ENCODE measurements at places on chromosomes 7 and 10.

DNA sequence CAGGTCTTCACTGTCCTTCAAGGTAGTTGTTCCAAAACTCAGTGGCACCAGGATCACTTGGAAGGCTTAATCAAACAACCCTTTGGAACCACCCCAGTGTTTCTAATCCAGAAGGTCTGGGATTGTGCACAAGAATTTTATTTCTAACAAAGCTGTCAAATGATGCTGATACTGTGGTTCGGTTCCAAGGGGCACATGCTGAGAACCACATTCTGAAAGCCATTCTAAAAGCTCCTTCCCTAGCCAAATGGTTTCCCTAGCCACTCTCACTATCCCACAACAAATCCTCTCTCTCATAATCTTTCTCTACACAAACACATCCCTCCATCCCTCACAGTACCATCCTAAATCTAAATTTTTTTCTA lies 52.1 kb downstream of the MACC1 start:
- DNase-seq, result no peak

DNA sequence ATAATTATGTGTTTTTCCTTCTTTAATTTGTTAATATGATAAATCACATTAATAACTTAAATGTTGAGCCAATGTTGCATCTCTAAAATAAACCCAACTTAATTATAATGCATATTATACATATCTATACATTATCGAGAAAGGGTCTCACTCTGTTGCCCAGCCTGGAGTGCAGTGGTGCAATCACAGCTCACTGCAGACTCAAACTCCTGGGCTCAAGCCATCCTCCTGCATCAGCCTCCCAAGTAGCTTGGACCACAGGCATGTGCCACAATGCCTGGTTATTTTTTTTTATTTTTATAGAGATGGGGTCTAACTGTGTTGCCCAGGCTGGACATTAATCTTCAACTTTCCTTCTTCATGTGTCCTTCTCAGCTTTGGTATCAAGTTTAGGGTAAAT lies 98.9 kb downstream of the INHBA start:
- DNase-seq, result no peak

GRCh38 chr10:99058762-99059161 lies 176.9 kb downstream of the HPSE2 start:
- no peak for DNase-seq

- DNase-seq, result no peak
These were observed 15.2 kb downstream of the PALD1 start for GRCh38 chr10:70493660-70494234.

DNA sequence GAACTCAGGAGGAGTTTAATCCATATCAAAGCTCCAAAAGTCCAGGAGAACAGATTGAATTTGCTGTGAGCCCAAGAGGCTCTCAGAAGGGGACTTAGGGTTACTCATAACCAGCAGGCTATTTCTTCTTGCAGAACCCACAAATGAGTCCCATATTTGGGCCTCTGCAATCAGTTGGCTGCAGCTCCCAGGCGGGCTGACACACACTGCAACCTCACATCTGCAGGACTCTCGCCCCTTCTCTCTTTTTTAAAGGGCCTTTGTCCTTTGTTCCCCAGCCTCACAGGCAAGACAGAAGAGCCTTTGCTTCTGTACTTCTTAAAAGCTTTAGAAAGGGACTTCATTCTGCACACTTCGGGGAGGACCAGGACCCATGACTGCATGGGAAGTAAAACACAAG lies 26.7 kb downstream of the CREB3L2 start:
- no peak for DNase-seq

DNA sequence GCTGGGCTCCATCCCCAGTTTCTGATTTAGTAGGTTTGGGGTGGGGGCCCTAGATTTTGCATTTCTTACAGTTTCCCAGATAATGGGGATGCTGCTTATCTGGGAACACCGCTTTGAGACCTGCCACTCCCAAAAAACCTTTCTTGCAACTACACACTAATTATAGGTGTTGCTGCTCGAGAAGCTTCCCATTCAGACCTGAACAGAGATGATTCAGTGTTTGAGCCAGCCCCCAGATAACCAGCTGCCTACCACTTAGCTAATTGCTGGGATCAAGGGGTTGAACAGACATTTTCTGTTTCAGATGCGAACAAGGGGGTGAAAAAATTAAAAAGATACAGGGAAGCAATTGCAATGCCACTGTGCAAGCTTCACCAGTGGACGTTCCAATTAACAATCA lies 448.5 kb downstream of the KCNMA1 start:
- DNase-seq, result no peak

DNA sequence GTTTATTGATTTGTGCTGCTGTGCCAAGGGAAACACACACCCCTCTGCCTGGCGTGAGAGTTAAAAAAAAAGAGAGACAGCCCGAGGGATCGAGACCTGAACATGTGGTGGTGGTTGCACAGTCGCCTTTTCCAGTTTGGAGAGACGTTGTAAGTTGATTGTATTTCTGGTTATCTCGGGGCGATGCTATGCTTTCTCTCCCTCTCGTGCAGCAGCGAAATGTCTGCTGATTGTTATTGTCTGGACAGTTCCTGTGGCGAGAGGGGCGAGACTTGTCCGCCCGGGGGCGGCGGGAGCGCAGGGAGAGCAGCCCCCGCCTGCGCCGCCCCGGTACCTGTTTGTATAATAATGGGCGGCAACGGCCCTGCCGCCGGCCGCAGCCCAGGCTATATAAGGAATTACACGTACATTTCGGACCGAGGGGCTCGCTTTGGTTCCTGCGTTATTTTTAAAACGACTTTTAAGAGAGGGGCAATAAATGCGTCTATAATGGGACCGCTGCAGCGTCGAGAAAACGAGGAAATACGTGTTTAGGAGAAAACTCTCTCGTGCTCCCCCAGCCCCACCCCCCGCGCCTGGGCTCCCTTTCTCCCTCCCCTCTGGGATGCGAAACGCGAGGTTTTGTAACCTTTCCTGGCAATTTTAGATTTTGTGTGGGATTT lies 1.7 kb downstream of the ZEB1 start:
- no peak for DNase-seq

- no peak for DNase-seq
These were observed 8.8 kb downstream of the FZD8 start for GRCh38 chr10:35633006-35633980.

GRCh38 chr10:23538968-23539367 lies 100.1 kb downstream of the OTUD1 start:
- no peak for DNase-seq

- no peak for DNase-seq
These were observed 249.1 kb upstream of the LYZL1 start for GRCh38 chr10:29039677-29040189.

- DNase-seq, result no peak
These were observed 36.0 kb downstream of the DNAJB9 start for GRCh38 chr7:108605559-108606201.

- DNase-seq, result no peak
These were observed 16.1 kb downstream of the LYZL1 start for GRCh38 chr10:29304995-29305335.

GRCh38 chr10:89861584-89862301 lies 160.4 kb downstream of the KIF20B start:
- DNase-seq, result no peak

DNA sequence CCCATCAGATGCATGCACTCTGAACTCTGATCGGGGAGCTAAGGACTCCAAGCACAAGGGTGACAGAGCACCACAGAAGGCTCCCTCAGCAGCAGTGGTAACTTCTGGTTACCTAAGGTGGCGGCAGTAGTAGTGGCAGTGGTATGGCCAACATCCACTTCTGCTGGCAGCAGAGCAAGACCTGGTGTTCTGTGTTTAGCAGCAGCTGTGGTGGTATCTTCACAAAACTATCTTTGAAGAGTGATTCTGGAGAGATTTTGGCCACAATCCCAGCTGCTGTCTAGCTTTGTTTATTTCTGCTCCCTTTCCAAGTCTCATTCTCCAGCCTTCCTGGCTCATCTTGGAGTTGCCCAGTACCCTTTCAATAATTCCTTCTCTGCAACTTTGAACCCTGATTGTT lies 102.4 kb upstream of the LRGUK start:
- DNase-seq, result no peak

GRCh38 chr7:116438267-116438666 lies 61.3 kb upstream of the CAV2 start:
- no peak for DNase-seq

GRCh38 chr10:14477408-14477710 lies 146.6 kb upstream of the FRMD4A start:
- no peak for DNase-seq

DNA sequence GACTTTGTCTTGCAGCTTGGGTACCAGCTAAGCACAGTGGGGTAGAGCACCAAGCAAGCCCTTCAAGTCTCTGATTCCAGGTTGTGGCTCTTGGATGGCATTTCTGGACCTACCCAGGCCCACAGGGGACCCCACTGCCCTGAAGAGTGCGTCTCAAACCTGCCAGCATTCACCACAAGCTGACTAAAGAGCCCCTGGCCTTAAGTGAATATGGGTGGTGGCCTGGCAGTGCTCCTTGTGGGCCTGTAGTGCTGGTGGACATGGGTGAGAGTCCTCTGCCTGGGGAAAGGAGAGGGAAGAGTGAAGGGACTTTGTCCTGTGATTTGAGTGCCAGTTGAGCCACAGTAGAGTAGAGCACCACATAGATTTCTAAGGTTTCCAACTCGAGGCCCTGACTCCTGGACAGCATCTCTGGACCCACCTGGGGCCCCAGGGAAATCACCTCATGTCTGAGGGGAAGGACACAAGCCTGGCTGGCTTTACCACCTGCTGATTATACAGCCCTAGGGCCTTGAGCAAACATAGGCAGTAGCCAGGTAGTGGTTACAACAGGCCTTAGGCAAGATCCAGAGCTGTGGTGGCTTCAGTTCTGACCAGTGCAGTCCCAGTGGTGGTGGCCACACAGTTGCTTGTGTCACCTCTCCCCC lies 23.7 kb downstream of the GSDME start:
- no peak for DNase-seq

GRCh38 chr10:129329385-129330055 lies 137.5 kb upstream of the MGMT start:
- no peak for DNase-seq

DNA sequence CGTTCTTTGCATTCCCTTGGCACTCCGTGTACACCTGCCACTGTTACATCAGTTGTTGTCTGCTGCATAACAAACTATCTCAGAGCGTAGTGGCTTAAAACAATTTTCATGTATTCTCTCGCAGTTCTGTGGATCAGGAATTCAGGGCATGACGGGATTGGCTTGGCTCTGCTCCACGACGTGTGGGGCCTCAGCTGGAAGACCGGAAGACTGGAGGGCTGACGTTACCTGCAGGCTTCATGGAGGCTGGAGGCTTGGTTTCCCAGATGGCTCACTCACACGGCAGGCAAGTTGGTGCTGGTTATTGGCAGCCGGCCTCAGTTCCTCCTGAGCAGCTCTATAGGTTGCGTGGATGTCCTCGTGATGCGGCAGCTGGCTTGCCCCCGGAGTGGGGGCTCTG lies 25.5 kb downstream of the NYAP1 start:
- no peak for DNase-seq

DNA sequence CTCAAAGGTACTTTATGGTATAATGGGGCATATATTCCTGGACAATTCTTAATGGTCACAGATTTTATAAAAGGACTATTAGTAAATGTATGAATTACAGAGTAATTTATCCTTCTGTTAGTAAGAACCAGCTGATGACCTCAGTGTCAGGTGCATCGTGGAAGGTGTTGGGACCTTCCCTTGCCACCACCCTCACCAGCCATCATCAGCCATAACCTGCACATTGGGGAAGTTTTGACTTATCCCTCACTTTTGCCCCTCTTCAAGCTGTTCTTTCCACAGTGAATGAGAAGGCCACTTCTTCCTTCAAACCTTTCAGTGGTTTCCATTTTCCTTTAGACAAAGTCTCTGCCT lies 52.2 kb downstream of the FIGNL1 start:
- DNase-seq, result no peak

DNA sequence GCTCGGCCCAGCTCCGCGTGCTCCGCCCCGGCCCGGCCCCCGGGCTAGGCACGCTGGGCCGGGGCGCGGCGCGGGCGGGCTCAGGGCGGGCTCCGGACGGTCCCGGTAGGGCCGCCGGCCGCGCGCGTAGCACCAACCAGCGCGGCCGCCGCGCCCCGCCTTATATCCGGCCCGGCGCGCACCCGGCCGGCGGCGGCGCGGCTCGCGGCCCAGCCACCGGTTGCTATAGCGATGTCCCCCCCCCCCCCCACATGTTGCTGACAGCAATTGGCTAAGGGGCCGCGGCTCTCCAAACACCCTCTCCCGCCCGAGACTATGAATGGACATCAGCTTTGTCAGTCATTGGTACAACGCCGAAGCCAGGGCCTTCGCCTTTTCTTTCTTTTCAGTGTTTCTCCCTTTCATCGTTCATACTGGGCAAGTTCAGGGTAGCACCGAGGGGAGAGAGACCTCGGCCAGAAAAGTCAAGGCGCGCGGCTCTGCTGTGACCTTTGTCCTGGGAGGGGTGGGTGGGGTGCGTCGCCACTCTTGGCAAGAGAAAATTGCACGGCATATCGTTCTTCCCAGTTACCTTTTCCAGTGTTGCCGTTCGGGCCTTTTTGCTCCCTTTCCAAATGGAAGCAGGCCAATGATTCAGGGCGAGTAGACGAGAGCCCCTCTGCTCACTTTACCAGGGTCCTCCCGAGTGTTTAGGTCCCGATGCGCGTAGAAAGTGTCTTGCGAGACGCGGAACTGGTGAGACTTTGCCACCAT lies 354.2 kb downstream of the DNAJB6 start:
- no peak for DNase-seq

All from Jurkat, Clone E6-1 (cell line).